Chondrocyte (in vitro differentiated cells): ENCODE measurements at places on chromosomes 6 and 20.
A peak's percentile ranks its signal among the peaks of the same experiment; 100 is the strongest.

DNA sequence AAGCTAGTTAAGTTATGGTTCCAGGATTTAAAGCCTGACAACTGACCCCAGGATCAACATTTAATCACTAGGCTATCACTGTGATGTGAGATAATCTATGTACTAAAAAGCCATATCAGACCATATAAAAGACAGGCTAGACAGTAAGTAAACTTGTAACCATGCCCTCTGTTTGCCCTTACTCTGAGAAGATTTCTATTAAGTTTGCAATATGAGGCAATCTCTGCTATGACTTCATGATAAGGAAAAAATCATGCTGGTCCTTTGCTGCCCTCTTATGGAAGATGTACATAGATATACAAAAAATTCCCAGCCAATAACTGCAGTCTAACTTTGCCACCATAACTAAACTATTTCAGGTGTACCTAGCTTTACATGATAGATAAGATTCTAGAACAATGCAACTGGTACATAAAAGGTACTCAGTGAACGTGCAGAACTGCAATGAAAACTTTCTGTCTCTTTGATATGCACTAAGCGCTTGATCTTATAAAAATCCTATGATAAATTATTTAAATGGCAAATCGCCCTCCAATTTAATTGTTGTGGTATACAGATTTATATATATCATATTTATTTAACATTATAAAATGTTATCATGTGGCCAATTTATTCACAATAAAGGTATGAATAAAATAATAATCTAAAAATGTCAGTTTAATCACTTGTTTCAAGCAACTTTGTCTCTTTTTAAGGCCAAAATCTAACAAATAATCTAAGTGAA lies 70.5 kb downstream of the FAM217A start:
- no peaks in the 10 kb centered on the region for H3K27me3 ChIP-seq
- no peak overlapping the region for H3K4me3 ChIP-seq
- peaks cover 16% of the 10 kb centered on the region for H3K4me1 ChIP-seq
- H3K36me3 ChIP-seq: peaks cover 6% of the 10 kb centered on the region
- no peak for DNase-seq

DNA sequence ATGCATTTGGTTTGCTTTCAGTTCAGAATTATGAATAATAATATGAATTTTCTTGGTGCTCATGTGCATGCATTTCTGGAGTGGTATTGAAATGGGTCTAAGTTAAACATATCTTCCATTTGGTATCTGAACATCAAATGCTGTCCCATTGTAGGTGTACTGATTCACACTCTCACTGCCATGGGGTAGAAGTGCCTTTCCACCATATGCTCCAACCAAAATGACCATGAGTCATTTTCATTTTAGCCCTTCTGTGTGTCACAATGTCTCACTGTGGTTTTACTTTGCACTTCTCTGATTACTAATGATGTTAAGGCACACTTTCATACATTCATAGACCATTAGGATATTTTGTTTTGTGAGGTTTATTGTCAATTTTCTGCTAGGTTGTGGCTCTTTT lies 211.9 kb downstream of the HAO1 start:
- no peaks in the 10 kb centered on the region for H3K27me3 ChIP-seq
- H3K4me1 ChIP-seq: no peaks in the 10 kb centered on the region
- H3K27ac ChIP-seq: no peak overlapping the region
- H3K4me3 ChIP-seq: no peak overlapping the region
- no peaks in the 10 kb centered on the region for H3K36me3 ChIP-seq

- peaks cover 4% of the 10 kb centered on the region for H3K4me1 ChIP-seq
- H3K36me3 ChIP-seq: no peaks in the 10 kb centered on the region
- no peak overlapping the region for H3K4me3 ChIP-seq
- H3K27ac ChIP-seq: no peak overlapping the region
Measured at GRCh38 chr20:43921227-43921780, 6.7 kb downstream of the TOX2 start.

- H3K36me3 ChIP-seq: no peaks in the 10 kb centered on the region
- H3K27me3 ChIP-seq: peaks cover 15% of the 10 kb centered on the region
- H3K27ac ChIP-seq: no peak overlapping the region
- H3K4me3 ChIP-seq: no peak overlapping the region
- H3K4me1 ChIP-seq: no peaks in the 10 kb centered on the region
Measured at GRCh38 chr6:63897459-63897858, 261.9 kb downstream of the PHF3 start.

DNA sequence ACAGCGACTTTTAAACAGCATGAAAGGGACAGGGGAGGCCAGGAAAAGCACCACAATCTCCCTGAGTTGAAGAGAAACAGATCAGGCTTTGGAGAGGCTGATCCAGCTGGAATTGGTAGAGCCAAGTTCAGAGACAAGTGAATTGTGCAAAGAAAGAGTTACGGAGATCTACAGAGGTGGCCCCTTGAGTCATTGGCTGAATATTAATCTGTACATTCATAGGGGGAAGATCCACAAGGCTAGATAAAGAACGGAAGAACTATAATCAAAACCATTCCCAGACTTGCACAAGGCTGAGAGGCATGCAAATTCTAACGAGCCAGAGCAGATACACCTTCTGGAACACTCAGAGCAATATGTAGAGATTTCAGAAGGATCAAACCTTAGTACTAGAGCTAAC lies 14.2 kb upstream of the FOXQ1 start:
- H3K4me1 ChIP-seq: no peaks in the 10 kb centered on the region
- peaks cover 42% of the 10 kb centered on the region for H3K27me3 ChIP-seq
- no peak overlapping the region for H3K27ac ChIP-seq
- peaks cover 2% of the 10 kb centered on the region for H3K36me3 ChIP-seq
- no peak overlapping the region for H3K4me3 ChIP-seq

GRCh38 chr20:10271494-10272219 lies 53.0 kb downstream of the SNAP25 start:
- no peak overlapping the region for H3K27ac ChIP-seq
- DNase-seq: no peak
- no peaks in the 10 kb centered on the region for H3K36me3 ChIP-seq

DNA sequence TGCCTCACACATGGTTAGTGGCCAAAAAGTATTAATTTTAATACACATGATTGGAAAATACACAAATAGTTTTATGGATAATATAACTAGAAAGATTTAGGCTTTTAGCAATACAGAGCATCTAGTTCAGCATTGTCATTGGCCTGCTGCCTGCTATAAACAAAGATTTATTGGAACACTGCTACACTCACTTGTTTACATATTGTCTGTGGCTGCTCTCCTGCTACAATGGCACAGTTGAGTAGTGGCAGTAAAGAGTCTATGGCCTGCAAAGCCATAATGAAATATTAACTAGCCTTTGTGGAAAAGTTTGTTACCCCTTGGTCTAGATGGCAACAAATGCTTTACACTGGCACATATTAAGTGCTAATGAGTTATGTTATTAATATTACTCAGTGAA lies 37.8 kb downstream of the ZNF451 start:
- H3K4me3 ChIP-seq: no peak overlapping the region
- H3K27ac ChIP-seq: no peak overlapping the region
- DNase-seq: no peak
- no peaks in the 10 kb centered on the region for H3K27me3 ChIP-seq
- peaks cover 7% of the 10 kb centered on the region for H3K4me1 ChIP-seq

GRCh38 chr6:145023116-145023726 lies 712.1 kb downstream of the EPM2A start:
- H3K27me3 ChIP-seq: no peaks in the 10 kb centered on the region
- no peak for DNase-seq
- no peak overlapping the region for H3K27ac ChIP-seq
- H3K4me3 ChIP-seq: no peak overlapping the region

GRCh38 chr6:121858986-121859385 lies 423.5 kb downstream of the GJA1 start:
- H3K4me1 ChIP-seq: peaks cover 37% of the 10 kb centered on the region
- no peak for DNase-seq
- no peaks in the 10 kb centered on the region for H3K27me3 ChIP-seq
- peaks cover 7% of the 10 kb centered on the region for H3K36me3 ChIP-seq

DNA sequence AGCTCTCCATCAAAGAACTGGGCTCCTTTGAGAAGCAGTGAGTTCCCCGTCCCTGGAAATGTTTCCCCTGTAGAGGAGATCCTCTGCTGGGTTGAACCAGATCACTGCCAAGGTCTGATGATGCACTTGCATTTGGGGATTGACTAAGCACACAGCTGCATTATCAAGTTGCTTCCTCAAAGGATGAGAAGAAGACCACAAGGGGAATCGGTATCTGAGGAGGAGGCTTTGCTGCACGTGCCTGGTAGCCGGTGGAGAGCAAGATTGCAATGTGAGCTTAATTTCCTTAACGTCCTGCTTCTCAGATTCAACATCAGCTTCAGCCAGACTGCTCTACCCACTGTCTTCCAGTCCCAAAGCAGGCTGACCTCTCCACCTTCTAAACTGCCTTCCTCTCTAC lies 128.8 kb upstream of the STMND1 start:
- no peaks in the 10 kb centered on the region for H3K27me3 ChIP-seq
- DNase-seq: no peak
- no peak overlapping the region for H3K4me3 ChIP-seq
- peaks cover 12% of the 10 kb centered on the region for H3K4me1 ChIP-seq
- H3K27ac ChIP-seq: no peak overlapping the region

DNA sequence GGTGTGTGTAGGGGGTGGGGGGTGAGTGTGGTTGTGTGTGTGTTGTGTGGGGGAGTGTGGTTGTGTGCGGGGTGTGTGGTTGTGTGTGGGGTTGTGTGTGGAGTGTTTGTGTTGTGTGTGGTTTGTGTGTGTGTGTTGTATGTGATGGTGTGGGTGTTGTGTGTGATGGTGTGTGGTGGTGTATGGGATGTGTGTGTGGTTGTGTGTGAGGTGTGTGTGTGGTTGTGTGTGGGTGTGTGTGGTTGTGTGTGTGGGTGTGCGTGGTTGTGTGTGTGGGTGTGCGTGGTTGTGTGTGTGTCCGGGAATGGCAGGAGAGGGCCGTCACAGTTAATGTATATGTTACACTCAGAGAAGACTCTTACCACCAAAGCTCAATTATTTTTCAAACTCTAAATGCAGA lies 79.8 kb downstream of the TBXT start:
- H3K4me1 ChIP-seq: peaks cover 4% of the 10 kb centered on the region
- no peaks in the 10 kb centered on the region for H3K36me3 ChIP-seq
- no peak overlapping the region for H3K27ac ChIP-seq

DNA sequence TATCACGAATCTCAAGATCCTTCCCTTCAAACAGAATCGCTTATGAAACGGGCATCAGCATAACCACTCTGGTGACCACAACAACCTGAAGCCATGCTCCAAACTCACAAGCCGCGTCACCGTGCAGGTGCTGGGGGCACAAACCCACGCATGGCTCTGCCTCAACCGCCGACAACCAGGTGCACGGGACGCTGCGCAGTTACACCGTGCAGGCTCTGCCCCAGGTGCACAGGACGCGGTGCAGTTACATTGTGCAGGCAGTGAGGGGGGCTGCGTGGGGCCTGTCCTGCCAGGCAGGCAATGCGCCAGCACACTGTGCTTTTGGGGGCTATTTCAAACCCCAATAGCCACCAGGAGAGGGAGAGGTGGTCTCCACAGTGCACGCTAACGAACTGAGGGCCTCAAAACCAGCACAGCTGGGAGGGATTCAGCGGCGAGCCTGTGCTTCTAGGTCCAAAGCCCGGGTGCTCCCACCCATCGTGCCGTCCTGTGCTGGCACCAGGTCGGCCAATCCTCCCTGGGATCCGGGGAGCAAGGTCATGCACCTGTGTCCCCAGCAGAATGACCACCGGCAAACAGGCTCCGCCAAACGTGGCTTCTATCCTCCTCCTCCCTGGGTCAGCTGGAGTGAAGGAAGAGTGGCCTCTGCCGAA lies 35.8 kb downstream of the ZBTB46 start:
- H3K27ac ChIP-seq: no peak overlapping the region
- H3K27me3 ChIP-seq: no peaks in the 10 kb centered on the region
- DNase-seq: no peak
- no peak overlapping the region for H3K4me3 ChIP-seq

- H3K36me3 ChIP-seq: no peaks in the 10 kb centered on the region
- peak overlapping the region; percentile 89 for H3K27ac ChIP-seq
- H3K27me3 ChIP-seq: no peaks in the 10 kb centered on the region
- H3K4me1 ChIP-seq: peaks cover 19% of the 10 kb centered on the region
- H3K4me3 ChIP-seq: no peak overlapping the region
Measured at GRCh38 chr6:87723170-87724078, 21.4 kb upstream of the AKIRIN2 start.

DNA sequence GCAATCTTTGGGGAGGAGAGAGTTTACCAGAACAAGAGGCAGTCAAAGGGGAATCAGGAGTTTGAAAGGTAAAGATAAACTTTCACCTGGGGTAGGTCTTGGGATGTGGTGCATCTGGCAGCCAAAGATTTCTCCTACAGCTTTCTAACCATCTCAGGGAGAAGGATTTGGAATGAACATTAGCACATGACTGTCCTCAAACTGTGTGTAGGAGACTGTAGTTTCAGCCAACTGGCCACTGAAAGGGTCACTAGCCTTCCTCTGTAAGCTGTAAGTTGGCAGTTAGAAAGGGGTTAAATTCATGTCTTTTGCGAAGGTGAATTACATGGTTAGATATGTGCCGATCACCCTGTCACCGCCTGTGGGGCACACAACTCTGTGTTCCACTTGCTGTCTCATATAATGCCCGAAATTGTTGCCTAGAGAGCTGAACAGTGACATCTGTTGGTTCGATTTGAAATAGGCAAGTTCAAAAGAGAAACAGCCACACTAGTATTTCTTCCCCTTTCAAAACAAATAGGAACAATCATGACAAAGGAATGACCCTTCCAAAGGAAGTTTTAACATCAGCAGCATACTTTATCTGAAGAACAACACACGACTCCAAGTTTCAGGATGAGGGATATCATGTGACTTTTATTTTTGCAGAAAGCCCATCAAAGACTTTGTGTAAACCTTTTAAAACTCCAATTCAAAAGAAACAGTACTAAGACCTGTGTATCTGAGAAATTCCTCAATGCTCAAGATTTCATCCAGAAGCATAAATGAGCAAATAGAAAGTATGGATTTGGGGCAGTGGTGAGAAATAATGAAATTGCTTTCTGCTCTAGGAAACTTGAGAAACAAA lies 1.1 kb upstream of the OPN5 start:
- peaks cover 15% of the 10 kb centered on the region for H3K27me3 ChIP-seq
- H3K36me3 ChIP-seq: no peaks in the 10 kb centered on the region
- peak overlapping the region; percentile 40 for H3K4me3 ChIP-seq
- no peak overlapping the region for H3K27ac ChIP-seq

GRCh38 chr6:107129370-107129925 lies 14.1 kb upstream of the BEND3 start:
- H3K27me3 ChIP-seq: no peaks in the 10 kb centered on the region
- no peak overlapping the region for H3K4me3 ChIP-seq
- peaks cover 9% of the 10 kb centered on the region for H3K4me1 ChIP-seq

DNA sequence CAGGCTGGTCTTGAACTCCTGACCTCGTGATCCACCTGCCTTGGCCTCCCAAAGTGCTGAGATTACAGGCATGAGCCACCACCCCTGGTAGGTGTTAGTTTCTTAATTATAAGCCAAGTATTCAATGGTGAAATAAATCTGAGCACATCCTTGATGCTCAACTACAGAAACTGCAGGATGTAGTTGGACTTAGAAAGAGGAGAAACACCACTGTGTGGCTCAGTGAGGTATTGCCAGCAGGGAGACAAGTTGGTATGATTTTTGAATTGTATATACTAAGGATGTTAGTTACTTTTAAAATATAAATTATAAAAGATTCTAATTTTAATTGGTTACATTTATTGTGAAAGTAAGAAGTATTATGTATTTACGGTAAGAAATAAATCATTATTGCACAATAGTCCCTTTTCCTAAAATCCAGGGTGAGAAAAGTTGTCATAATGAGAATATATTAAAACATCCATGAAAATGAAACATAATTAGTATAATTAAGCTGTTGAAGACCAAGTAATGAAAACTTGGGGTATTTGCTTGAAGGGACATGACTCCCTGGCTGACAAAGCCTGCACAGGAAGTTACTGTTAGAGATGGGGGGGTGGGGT lies 17.6 kb downstream of the SLC18B1 start:
- H3K4me1 ChIP-seq: no peaks in the 10 kb centered on the region
- no peak overlapping the region for H3K4me3 ChIP-seq
- no peaks in the 10 kb centered on the region for H3K27me3 ChIP-seq
- DNase-seq: no peak
- peaks cover 3% of the 10 kb centered on the region for H3K36me3 ChIP-seq
- H3K27ac ChIP-seq: no peak overlapping the region
